ENCODE measurements at places on chromosomes 11 and 22.
A peak's percentile ranks its signal among the peaks of the same experiment; 100 is the strongest.

- no peak for DNase-seq
These were observed 13.2 kb downstream of the MAP6 start for GRCh38 chr11:75655605-75656004.

GRCh38 chr11:87039371-87039770, 1.6 kb downstream of the TMEM135 start:
- no peak for DNase-seq

- DNase-seq = no peak
These were observed 8.3 kb downstream of the C11orf86 start for GRCh38 chr11:66983275-66983924.

GRCh38 chr11:12380565-12381325, 3.4 kb downstream of the PARVA start:
- DNase-seq = no peak

GRCh38 chr11:113420808-113421207, 33.2 kb downstream of the ANKK1 start:
- DNase-seq = no peak

GRCh38 chr11:123194337-123195187, 486 bp downstream of the CLMP start:
- no peak for DNase-seq

- no peak for DNase-seq
These were observed 166.4 kb downstream of the CASP12 start for GRCh38 chr11:104731890-104732289.

DNA sequence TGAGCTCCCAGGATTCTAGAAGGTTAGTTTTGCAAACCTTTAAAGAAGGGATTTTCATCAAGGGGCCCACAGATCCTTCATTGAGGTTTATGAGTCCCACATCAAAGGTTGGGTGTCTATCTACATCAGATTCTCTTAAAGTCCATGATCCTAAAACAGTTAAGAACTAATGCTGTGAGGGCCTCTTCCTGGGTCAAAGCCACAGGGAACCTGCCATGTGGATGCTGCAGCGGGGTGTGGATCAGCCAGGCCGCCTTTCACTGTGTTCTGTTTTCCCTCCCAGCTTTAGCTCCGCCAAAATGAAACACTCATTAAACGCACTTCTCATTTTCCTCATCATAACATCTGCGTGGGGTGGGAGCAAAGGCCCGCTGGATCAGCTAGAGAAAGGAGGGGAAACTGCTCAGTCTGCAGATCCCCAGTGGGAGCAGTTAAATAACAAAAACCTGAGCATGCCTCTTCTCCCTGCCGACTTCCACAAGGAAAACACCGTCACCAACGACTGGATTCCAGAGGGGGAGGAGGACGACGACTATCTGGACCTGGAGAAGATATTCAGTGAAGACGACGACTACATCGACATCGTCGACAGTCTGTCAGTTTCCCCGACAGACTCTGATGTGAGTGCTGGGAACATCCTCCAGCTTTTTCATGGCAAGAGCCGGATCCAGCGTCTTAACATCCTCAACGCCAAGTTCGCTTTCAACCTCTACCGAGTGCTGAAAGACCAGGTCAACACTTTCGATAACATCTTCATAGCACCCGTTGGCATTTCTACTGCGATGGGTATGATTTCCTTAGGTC, 5.3 kb downstream of the SERPIND1 start:
- DNase-seq = no peak

DNA sequence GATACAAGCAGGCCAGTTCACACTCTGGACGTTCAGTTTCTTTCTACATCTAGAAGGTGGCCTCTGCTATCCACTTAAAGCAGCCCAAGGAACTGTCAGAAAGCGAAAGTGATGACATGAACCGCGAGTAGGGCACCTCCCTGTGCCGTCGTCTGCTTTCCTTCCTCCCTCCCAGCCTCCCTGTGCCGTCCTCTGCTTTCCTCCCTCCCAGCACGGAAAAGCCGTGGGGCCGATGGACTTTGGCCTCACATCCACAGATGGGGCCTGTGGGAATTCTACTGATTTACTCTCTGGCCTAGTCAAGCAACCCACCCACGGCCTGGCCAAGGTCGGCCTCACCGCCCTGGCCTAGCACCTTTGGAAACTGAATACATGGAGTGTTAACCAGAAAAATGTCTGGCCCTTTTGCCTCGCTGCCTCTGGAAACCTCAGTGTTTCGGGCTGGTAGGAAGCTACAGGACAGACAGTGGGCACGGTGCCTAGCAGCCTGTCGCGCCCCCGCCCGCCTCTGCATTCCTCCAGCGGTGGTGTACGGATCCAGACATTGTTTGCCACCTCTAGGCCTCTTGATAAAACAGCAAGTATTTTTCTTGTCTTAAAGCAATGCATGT, 14.2 kb downstream of the PEX26 start:
- peak; percentile 21 for DNase-seq

Data from activated T-cell treated with anti-CD3 and anti-CD28 coated beads, Interleukin-2, amount 50 U/mL, for 4 hours (primary cell).